IPS-NIHi11 (cell line): ENCODE measurements at places on chromosomes 5 and 9.
A peak's percentile ranks its signal among the peaks of the same experiment; 100 is the strongest.

- DNase-seq = peak; percentile 35
These were observed 78.3 kb upstream of the IRX1 start for GRCh38 chr5:3517348-3517747.

GRCh38 chr5:129511291-129511690 lies 51.2 kb downstream of the ADAMTS19 start:
- no peak for DNase-seq

DNA sequence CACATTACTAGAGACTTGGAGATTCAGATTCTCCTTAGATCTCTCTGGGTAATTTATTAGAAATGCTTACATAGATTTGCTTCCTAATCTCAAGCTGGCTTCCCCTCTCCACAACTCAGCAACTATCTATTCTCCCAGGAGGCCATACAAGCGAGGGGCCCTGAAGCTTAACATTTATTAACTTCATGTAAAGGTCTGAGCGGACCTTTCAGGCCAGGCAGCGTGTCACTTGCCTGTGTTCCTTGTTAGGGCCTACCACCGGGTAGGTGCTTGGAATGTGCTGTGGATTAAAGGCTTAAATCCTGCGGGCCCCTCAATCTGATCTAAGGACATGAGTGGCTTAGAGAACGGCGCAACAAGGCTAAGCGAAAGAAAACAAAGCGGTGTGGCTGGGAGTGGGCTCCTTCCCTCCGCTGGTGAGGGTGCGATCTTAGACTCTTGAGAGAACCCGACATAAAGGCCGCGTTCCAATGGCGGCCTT lies 712 bp upstream of the HSPA4 start:
- DNase-seq = no peak

DNA sequence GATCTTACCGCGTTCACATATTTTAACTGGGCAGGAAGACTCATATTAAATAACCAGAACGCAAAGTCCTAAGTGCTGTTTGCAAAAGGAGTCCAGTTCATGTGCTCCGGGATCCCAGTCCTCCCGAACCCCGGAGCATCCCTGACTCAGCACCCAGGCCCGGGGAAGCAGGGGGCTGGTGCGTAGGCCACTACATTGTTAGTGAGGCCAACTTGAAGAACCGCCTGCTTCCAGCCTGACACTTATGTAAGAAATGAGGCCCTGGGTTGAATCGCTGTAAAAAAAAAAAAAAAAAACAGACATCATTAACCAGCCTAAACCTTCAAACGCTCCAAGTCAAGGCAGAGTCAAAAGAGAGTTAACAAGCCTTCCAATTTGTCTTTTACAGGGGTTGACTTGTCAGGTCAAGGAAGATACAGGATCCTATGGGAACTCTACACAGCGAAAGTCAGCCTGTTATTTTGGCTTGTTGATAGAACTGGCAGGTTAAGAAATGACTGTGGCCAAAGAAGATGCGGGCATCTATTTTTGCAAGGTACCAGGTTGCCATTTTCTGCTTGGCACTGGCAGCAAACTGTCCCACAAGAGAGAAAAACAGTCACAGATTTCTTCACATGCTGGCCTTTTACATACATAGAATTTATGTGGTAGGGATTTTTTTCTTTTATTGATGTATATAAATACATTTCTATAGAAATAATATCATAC lies 93.3 kb downstream of the ACTL7B start:
- no peak for DNase-seq

GRCh38 chr5:83363111-83363885 lies 108.2 kb upstream of the VCAN start:
- no peak for DNase-seq

- no peak for DNase-seq
These were observed 78.1 kb upstream of the DIRAS2 start for GRCh38 chr9:90720621-90721265.

DNA sequence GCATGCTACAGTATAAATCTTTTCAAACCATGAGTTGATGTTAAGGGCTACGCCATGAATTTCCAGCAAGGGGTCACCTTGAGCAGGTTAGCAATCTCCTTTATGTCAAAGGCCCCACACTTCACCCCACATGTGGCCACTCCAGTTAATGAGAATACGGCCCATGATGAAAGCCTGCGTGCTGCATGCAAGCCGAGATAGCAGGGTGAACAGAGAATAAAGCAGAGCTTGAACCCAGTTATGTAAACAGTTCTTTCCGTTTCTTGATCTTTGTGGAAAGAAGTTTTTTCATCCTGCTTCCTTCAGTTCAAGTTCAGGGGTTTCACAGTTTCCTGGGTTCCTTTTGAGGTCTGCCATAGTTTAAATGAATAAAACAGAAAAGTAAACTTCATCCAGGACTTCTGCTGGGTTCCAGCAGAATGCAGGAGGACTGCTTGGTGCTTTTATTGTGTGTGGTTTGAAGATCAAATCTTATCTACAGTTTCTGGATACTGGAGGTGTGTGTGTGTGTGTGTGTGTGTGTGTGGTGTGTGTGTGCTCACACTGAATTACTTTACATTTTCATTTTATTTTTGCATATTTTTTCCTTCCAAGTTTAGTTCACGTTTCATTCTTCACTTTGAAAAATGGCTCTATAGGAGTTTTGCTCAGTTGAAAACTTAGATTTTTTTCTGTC lies 87.1 kb downstream of the HMHB1 start:
- no peak for DNase-seq

- no peak for DNase-seq
These were observed 423.3 kb downstream of the TLE1 start for GRCh38 chr9:81266086-81266485.

DNA sequence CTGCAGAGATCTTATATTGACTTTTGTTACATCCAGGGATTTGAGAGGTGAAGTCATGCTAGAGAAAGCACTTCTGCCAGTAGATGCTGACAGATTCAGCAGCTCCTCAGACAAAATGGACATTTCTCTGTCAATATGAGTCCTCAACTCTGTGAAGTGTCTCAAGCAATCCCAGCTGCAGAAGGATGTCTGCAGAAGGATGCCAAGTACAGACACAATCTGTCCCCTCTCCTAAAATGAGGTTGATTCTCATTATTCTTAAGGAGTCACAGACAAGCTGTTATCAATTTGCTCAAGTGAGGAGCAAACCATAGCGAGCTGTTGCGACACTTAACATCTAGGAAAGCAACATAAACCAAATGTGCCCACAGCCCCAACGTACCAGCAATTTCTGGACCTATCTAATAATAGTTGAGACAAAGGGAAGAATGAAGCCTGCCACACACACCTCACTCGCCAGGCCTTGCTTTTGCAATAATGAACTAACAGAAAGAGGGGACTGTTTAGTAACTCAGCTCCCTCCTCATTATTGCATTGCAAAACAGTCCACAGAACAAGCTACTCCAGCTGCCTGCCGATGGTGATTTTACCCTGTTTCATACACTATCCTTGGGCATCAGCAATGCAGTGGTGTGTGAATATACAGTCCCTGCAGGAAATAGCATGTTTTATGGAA lies 364.2 kb upstream of the PDE4D start:
- no peak for DNase-seq

- no peak for DNase-seq
These were observed 18.1 kb downstream of the SLC1A1 start for GRCh38 chr9:4508246-4508906.

DNA sequence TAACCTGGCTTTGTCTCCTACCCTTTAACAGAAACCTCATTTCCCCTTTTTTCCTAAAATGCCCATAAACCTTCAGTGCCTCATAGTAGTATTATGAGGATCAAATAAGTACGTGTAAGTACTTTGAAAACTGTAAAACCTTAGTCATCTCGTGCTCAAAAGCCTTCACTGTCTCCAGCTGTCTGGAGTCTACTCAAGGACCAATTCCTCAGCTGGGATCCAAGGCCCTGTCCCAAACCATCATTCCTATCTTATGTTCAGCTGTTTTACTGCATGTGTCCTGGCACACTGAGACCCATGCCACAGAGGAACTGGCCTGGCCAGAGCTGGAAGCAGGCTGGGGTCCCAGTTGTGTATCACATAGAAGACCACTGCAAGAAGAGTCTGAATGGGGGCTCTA lies 15.9 kb downstream of the ADAMTSL1 start:
- DNase-seq = no peak
